ENCODE measurements at places on chromosomes 7 and 10.

DNA sequence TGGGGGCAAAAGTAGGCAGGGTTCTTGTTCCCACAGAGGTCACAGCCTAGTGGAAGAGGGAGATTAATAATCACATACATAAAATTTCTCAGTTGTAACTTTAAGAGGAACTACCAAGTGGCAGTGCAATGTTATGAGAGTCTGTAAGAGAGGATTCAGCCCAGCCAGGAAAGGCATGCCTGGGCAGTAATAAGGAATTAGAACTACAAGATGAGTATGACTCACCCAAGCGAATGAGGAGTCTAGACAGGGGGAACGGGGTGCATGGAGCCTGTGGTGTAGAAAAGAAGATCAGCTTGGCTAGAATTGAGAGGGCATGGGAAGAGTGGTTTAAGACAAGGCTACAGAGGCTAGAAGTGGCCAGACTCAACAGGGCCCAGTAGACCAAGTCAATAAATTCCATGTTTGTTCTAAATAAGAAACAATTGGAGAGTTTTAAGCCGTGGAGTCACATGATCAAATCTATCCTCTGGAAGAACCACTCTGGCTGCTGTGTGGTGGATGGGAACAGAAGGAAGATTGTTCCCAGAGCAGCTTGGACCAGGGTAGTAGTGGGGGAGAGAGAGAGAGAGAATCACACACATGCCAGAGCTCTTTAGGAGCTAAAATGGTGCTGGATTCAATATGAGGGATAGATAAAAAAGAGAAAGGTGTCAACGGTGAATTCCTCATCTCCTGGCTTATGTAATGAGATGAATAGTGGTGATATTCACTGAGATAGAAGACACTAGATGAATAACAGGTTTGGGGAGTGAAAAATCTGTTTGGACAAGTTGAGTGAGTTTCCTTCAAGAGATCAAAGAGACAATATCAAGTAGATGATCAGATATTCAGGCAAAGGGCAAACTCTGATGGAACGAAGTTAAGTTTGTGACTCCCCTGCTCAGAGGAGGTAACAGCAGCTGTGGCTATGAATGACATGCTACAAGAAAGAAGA is 265.1 kb downstream of the FGFR2 start:
- DNase-seq, result no peak
- H3K4me3 ChIP-seq, result no peak overlapping the region
- H3K27ac ChIP-seq, result no peak overlapping the region

GRCh38 chr10:70908406-70909296 is 20.3 kb upstream of the PCBD1 start:
- no peak overlapping the region for H3K27ac ChIP-seq
- no peak overlapping the region for H3K4me3 ChIP-seq
- DNase-seq, result no peak

GRCh38 chr7:17009007-17009719 is 127.4 kb upstream of the AGR3 start:
- H3K4me3 ChIP-seq, result no peak overlapping the region
- peaks cover 3% of the 10 kb centered on the region for H3K4me1 ChIP-seq
- no peaks in the 10 kb centered on the region for H3K36me3 ChIP-seq
- no peaks in the 10 kb centered on the region for H3K27me3 ChIP-seq
- no peak for DNase-seq
- H3K27ac ChIP-seq, result no peak overlapping the region

- no peaks in the 10 kb centered on the region for H3K27me3 ChIP-seq
- H3K27ac ChIP-seq, result no peak overlapping the region
- no peak for DNase-seq
- H3K4me1 ChIP-seq, result peaks cover 28% of the 10 kb centered on the region
- H3K36me3 ChIP-seq, result peaks cover 6% of the 10 kb centered on the region
Observed at GRCh38 chr7:44068054-44068453, 2.7 kb upstream of the PGAM2 start.

- DNase-seq, result no peak
- H3K36me3 ChIP-seq, result no peaks in the 10 kb centered on the region
- no peaks in the 10 kb centered on the region for H3K27me3 ChIP-seq
- no peak overlapping the region for H3K27ac ChIP-seq
Observed at GRCh38 chr7:125326666-125327255, 397.1 kb upstream of the POT1 start.

DNA sequence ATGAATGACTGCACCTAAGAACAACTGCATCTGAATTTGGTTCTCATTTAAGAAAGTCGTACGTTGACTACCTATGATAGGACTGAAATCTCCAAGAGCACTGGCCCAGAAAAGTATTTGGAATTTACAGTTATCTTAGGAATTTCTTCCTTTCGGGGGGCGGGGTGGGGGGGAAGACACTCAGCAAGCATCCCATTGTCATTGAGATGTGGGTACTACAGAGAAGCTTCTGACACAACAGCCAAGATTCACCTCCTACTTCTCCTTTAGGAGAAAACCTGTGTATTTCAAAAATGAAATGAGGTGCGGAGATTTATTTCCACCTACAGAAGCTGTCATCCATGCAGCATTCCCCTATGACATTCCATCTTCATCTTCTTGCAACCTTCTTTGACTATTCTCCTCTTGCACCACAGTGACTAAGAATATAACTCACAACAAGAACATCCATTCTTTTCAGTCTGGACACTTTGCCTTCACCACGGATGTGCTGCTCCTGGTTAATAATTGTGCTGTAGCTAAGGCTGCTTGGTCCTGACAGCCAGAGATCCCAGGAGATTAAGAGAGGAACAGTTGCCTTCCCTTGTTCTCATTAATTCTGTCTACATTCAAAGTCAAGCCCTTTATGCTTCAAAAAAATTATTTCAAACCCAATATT is 98.4 kb upstream of the FRMD4A start:
- H3K36me3 ChIP-seq, result no peaks in the 10 kb centered on the region
- no peaks in the 10 kb centered on the region for H3K4me1 ChIP-seq
- H3K27ac ChIP-seq, result no peak overlapping the region
- H3K4me3 ChIP-seq, result no peak overlapping the region
- DNase-seq, result no peak

GRCh38 chr10:6014241-6014761 is 37.0 kb upstream of the IL15RA start:
- no peaks in the 10 kb centered on the region for H3K36me3 ChIP-seq
- DNase-seq, result peak; percentile 87
- H3K4me1 ChIP-seq, result peaks cover 8% of the 10 kb centered on the region

DNA sequence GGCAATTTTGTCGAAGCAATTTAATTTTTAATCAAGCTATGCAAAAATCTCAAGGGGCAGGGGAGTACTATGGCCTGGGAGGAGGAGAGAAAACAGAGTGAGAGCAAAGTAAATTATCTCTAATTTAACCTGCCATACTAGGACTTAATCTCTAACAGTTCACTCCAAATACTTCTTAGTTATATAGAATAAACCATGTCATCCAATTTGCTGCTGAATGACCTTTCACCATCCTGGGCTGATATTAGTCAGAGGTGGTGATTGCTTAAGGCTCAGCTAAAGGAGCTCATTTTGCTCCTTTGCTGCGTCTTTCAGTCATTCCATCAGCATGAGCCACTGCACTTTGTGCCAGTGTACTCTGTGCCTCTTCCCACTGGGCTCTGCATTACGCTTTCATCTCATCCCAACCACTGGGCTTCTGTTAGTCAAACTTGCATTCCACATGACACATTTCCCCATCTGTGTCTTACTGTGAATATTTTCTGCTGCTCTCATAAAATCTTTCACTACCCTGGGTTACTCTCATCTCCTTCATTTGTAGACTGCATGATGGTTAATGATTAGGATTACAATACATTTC is 84.3 kb downstream of the CD36 start:
- no peaks in the 10 kb centered on the region for H3K27me3 ChIP-seq
- no peaks in the 10 kb centered on the region for H3K36me3 ChIP-seq
- no peak overlapping the region for H3K4me3 ChIP-seq
- no peaks in the 10 kb centered on the region for H3K4me1 ChIP-seq
- DNase-seq, result no peak
- H3K27ac ChIP-seq, result no peak overlapping the region

DNA sequence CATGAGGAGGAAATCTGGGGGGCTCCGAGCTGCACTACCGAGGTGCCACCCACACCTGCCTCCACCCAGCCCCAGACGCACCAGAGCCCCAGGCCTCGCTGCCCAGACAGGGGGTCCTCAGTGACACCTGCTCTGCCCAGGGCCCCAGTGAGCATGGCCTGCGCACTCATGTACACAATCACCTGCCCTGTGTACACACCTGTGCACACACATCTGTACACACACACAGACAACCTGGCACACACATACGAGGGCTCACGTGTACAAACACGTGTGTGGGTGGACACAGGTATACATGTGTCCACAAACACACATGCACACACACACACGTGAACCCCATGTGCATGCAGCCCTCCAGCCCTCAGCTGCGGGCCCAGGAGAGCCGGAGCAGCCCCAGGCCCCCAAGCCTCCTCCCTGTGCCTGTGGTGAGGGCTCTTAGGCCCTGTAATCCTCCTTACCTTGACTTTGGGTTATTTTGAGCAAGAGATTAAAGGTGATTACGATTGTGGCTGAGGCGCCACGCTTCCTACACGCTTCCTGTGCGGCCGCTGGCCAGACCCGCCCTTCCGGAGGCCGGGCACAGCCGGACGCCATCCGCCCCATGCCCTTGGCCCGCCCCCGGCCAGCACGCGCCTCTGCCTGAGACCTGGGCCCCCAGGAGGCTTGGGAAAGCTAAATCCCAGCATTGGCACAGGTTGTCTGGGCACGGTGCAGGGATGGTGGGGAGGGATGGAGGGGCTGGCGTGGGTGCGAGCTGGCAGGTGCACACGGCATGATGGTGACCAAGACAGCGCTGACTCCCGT is 71.9 kb downstream of the ELFN1 start:
- H3K27me3 ChIP-seq, result no peaks in the 10 kb centered on the region
- H3K4me3 ChIP-seq, result peak overlapping the region; percentile 12
- peaks cover 65% of the 10 kb centered on the region for H3K4me1 ChIP-seq
- DNase-seq, result peak; percentile 28

DNA sequence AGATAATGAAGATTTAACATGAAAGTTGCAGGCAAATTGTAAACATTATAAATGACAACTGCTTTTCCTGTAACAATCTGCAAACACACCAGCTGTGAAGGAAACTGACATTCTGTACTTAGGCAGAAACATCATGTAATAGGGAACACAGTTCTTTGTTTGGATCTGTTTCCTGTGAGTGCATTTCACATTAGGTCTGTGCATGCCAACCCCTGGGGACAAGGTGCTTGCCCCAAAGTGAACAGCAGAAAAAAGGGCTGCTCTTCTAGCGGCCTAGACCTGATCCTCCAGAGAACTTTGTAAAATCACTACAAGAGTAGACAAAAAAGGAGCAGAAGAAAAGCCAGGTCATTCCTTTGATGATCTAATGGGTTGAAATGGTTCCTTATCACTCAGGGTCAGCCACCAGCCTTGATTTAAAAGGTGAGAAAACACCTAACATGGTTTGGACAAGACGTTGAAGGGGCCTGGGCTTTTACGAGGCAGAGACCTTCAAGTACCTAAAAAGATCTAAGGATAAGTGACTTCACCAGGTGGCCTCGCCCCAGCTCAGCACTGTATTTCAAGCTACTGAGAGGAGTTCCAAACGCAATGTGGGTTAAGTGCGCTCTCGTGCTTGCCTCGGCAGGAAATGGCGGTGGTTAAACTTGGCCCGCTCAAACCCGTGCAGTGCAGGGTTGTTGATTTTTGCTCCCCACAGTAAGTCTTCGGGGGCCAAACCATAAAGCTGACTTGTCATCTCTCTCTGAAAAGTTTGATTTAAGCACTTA is 249.7 kb downstream of the CREB5 start:
- no peak overlapping the region for H3K27ac ChIP-seq
- no peaks in the 10 kb centered on the region for H3K36me3 ChIP-seq
- H3K27me3 ChIP-seq, result peaks cover 2% of the 10 kb centered on the region
- H3K4me3 ChIP-seq, result no peak overlapping the region
- H3K4me1 ChIP-seq, result peaks cover 7% of the 10 kb centered on the region

DNA sequence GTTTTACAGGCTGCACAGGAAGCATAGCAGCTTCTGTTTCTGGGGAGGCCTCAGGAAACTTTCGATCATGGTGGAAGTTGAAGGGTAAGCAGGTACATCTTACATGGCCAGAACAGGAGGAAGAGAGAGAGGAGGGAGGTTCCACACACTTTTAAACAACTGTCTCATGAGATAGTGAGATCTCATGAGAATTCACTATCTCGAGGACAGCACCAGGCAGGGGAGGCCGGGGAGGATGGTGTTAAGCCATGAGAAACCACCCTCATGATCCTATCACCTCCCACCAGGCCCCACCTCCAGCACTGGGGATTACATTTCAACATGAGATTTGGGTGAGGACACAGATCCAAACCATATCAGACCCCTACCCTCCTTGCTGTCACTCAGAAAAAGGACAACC is 23.7 kb downstream of the ZNF503 start:
- no peak overlapping the region for H3K4me3 ChIP-seq
- no peaks in the 10 kb centered on the region for H3K4me1 ChIP-seq
- no peaks in the 10 kb centered on the region for H3K27me3 ChIP-seq
- no peak for DNase-seq
- no peak overlapping the region for H3K27ac ChIP-seq
- no peaks in the 10 kb centered on the region for H3K36me3 ChIP-seq

DNA sequence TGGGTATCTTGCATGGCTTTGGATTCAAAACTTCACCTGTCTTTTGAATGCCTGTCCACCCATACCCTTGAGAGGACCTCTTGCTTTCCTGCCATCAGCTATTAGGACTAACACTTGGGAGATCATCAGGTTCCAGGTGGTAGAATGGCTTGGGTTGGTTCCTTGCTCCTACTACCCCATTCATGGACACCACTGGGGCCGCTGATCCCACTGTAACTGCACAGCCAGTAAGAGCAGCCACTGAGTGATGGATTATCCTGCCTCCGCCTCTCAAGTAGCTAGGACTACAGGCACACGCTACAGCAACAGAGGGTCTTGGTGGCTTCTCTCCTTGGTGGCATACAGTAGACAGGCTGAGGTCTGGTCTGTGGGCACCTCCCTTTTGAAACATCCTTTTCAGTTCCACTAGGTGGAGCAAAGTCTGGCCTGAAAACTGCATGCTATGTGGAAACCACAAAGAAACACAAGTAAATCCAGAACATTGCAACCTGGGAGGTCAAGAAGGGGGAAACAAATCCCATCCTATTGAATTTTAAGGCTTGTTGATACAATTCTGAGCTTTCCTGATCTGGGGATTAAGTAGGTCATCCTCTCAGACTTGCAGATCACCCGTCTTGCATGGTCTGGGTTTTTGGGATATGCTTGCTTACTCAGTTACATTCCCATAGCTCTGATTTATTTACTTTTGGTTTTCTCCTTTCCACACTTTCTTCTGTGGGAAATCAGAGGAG is 9.4 kb downstream of the WBP1L start:
- no peaks in the 10 kb centered on the region for H3K36me3 ChIP-seq
- no peaks in the 10 kb centered on the region for H3K27me3 ChIP-seq
- DNase-seq, result peak; percentile 58
- H3K4me1 ChIP-seq, result peaks cover 15% of the 10 kb centered on the region
- H3K4me3 ChIP-seq, result no peak overlapping the region
- peak overlapping the region; percentile 8 for H3K27ac ChIP-seq
